Colonic mucosa (tissue), 4 donors: ENCODE measurements at places on chromosomes 5 and 9. TPM values are rescaled to one million over a fixed set of nuclear protein-coding genes. Genes with fewer than 3 reads are reported as not detected.

Gene GPR150
- total RNA-seq = 0.27 TPM

- DNase-seq = no peak
- H3K4me1 ChIP-seq = no peaks in the 10 kb centered on the region
- H3K4me3 ChIP-seq = no peak overlapping the region
- no peaks in the 10 kb centered on the region for H3K27me3 ChIP-seq
- no peaks in the 10 kb centered on the region for H3K36me3 ChIP-seq
These were observed 6.1 kb downstream of the ANKS6 start for GRCh38 chr9:98790134-98790841.

Gene C8G
- total RNA-seq = 11.9 TPM

Gene RMI1
- 16.9 TPM for total RNA-seq

DNA sequence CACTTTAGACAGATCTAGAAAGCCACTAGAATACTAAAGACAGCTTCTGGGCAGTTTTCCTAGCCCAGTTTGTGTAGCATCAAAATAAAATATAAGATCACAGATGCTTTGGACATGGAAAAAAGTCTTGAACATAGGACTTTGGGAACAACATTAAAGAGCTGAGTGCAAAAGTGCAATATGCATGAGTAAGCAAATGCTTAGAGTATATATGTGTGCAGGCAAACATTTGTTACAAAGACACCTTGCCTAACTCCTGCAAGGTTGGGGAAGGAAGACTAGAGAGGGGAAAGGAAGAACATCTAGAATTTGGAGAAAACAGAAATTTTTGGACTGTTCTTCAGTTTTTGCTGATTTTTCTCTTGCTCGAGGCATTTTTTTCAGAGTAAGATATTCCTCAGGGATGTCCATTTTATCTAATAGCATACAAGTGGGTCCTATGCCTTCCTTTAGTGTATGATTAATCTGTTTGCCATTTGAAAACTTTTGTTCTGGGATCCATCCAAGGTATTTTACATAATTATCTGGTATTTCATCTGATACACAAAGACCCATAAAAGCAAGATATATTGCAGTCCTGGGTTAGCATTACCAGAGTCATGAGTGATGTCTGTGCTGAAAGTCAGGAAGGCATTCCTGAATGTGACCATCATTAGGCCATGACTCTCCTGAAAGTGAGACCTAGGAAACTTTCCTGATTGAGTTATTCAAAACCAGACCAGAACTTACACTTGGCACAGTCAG, 142.0 kb upstream of the RGMB start:
- no peaks in the 10 kb centered on the region for H3K27me3 ChIP-seq
- H3K4me3 ChIP-seq = no peak overlapping the region
- H3K27ac ChIP-seq = no peak overlapping the region
- H3K4me1 ChIP-seq = no peaks in the 10 kb centered on the region

- no peak for DNase-seq
- no peak overlapping the region for H3K27ac ChIP-seq
- no peaks in the 10 kb centered on the region for H3K27me3 ChIP-seq
- no peaks in the 10 kb centered on the region for H3K4me1 ChIP-seq
These were observed 22.4 kb upstream of the ASTN2 start for GRCh38 chr9:117437283-117437682.

GRCh38 chr9:92327283-92327850, 1.6 kb downstream of the CENPP start:
- H3K27ac ChIP-seq = no peak overlapping the region
- DNase-seq = no peak
- H3K4me1 ChIP-seq = peaks cover 8% of the 10 kb centered on the region

DNA sequence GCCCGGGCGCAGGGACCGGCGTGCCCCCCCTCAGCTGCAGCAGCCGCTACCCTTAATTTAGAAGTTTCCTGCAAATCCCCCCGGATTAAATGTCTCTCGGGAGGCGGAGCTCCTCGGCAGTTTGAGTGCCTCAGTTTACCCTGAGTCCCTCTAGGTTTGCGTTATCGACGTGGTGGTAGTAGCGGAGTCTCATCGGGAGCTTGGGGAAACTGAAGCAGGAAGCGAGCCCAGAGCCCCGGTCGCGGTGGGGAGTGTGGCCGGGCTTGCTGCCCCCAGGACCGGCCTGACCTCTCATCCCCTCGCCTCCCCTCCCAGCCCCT, 529 bp upstream of the TPM2 start:
- no peaks in the 10 kb centered on the region for H3K4me1 ChIP-seq
- DNase-seq = no peak
- no peaks in the 10 kb centered on the region for H3K36me3 ChIP-seq
- H3K27me3 ChIP-seq = no peaks in the 10 kb centered on the region

Gene PAIP2
- total RNA-seq = 49.7 TPM

Gene TAS2R1
- not detected for total RNA-seq

DNA sequence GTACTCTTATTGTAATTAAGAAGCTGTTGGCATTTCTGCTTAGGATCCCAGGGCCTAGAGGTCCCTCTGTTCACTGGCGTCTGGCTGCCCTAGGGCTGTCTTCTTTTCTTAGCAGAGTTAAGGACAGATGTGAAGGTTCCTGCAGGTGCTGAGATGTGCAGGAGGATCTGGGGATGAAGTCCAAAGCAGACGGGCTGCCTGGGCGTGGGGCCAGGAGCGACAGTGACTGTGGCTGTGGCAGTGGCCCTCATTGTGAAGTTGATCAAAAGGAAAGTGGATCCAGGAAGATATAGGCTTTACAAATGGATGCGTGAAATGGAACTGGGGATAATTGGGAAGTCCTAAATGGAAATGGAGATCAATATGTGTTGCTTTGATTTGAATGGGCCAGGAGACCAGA, 19.1 kb upstream of the SH3PXD2B start:
- H3K27me3 ChIP-seq = no peaks in the 10 kb centered on the region
- H3K36me3 ChIP-seq = no peaks in the 10 kb centered on the region
- no peaks in the 10 kb centered on the region for H3K4me1 ChIP-seq
- no peak overlapping the region for H3K27ac ChIP-seq
- no peak overlapping the region for H3K4me3 ChIP-seq

DNA sequence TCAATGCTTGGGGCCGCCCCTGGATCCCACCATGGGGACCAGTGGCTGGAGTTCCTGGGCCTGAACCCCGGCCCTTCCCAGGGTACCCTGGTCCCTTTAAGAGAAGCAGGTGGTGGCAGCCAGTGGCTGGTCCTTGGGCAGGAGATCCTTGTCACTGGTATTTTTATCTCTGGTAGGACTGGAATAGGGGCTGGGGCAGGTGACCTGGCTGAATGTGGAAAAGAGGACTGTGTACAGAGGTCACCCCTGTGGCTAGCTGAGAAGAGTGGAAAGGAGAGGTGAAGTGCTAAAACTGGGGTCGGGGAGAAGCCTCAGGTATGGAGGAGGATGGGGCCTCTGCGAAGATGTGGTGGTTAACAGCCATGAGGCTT, 7.0 kb downstream of the CRAT start:
- H3K4me3 ChIP-seq = no peak overlapping the region
- H3K36me3 ChIP-seq = no peaks in the 10 kb centered on the region
- DNase-seq = no peak
- no peaks in the 10 kb centered on the region for H3K27me3 ChIP-seq
- no peak overlapping the region for H3K27ac ChIP-seq

DNA sequence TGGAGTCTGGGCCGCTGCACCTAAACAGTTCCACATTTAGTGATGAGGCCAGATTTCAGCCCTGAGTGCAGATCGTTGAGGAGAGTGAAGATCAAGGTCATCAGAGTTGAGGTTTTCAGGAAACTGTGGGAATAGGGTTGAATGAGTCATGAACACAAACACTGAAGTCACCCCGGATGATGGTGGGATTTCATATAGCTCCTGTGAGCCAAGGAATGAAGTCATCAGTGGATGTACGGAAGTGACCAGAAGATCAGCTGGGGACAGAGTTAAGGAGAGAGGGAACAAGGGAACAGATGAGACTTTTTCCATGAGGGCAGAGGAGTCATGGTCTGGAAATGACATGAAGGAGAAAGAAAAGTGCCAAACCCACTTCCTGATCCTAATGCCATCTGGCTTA, 36.5 kb downstream of the PALM2AKAP2 start:
- no peak overlapping the region for H3K27ac ChIP-seq
- H3K4me3 ChIP-seq = no peak overlapping the region
- H3K27me3 ChIP-seq = no peaks in the 10 kb centered on the region

Gene C1QTNF2
- 0.64 TPM for total RNA-seq

DNA sequence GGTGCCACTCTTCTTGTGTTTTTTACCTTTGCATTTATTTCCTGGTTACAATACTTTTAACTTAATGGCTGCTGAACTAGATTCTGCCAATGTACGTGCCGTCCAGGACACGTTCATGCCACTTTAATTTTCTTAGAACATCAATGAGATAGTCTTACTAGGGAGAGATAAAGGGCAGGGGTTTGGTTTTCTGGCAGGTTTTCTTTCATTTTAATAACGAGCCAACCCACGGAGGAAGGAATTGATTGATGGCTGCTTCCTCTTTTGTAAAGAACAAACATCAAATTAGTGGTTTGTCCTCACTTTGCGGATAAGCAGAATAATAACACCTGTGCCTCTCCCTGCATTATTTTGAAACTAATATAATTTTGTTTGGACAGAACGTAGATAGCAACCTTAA, 135.7 kb downstream of the DOCK8 start:
- no peaks in the 10 kb centered on the region for H3K27me3 ChIP-seq
- no peak for DNase-seq

DNA sequence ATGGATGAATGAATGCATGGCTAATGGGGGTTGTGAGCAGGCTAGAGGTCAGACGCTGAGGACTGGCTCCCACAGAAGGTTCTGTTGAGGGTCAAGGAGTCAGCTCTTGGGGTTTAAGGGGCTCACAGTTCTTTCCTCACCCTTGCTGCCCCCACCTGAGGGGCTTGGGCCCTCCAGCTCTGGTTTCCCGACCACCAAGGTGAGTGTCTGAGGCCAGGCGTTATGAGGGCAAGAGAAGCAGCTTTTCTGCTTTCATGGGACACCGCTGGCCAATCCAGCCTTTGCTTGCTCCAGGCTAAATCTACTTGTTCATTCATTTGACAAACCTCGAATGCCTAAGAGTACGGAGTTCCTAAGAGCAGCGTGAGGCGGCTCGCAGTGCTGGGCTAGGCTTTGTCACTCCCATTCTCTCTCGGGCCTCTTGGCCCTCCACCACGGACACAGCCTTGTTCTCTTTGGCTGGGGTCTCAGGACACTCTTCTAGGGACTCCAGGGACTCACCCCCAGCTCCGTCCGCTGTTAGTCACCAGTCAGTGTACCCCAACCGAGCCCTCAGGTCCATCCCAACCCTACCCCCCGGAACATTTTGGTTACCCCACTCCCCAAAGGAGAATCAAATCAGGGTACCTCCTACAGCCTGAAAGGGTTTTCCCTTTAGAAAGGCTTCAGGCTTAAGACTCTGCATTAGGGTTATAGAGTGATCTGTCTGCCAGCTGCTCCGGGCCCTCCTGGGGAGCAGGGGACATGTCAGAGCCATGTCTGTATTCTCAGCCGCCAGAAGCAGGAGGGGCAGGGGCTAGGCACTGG, 210.1 kb upstream of the MVB12B start:
- H3K4me3 ChIP-seq = no peak overlapping the region
- no peak for DNase-seq
- H3K36me3 ChIP-seq = no peaks in the 10 kb centered on the region
- no peak overlapping the region for H3K27ac ChIP-seq
- H3K27me3 ChIP-seq = no peaks in the 10 kb centered on the region

Gene SPATA31E1
- not detected for total RNA-seq

DNA sequence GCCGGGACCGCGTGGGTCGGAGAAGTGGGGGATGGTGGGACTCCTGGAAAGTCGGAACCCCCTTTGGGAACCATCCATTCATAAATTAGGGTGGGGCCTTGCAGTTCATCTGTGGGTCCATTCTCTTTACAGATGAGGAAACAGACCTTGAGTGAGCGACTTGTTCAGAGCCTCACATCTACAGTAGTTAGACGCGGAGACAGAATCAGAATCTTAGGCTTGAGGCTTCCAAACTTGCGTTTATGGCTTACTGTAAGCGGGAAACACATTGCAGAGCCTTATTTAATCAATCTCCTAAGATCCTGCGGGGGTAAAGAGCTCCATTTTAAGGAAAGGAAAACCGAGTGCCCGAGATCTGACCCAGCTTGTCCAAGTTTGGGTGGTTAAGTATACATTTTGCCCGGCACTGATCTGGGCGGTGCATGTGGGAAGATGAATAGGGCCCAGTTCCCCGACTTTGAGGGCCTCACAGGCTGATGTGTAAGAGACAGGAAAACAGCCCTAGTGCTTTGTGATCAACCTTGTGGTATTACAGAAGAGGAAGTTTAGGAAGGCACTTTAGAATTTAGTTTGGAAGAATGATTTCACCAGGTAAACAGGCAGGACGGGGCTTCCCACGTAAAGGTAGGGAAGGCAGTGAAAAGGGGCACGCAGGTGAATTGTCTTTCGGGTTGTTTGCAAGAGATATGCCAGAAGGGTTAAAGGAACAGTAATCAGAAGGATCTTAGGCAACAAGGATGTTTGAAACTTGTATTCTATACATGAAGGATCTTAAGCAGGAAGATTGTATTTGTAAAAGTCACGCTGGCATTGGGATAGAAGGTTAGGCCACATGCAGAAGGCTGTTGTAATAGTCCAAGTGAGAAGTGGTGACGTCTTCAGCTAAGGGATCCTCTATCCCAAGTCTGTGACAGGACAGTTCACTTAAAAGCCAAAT, 744 bp downstream of the TARS1 start:
- DNase-seq = peak; percentile 42
- no peaks in the 10 kb centered on the region for H3K36me3 ChIP-seq
- H3K4me3 ChIP-seq = peak overlapping the region; percentile 70
- H3K27ac ChIP-seq = peak overlapping the region; percentile 92
- peaks cover 5% of the 10 kb centered on the region for H3K4me1 ChIP-seq

- no peak overlapping the region for H3K4me3 ChIP-seq
- no peak overlapping the region for H3K27ac ChIP-seq
- H3K4me1 ChIP-seq = no peaks in the 10 kb centered on the region
- no peaks in the 10 kb centered on the region for H3K36me3 ChIP-seq
These were observed 15.6 kb upstream of the DENND1A start for GRCh38 chr9:123945532-123945931.

Gene TLX3
- total RNA-seq = not detected

- no peak for DNase-seq
- no peak overlapping the region for H3K27ac ChIP-seq
- H3K27me3 ChIP-seq = no peaks in the 10 kb centered on the region
These were observed 93.9 kb downstream of the LHFPL2 start for GRCh38 chr5:78554670-78555069.

- H3K27ac ChIP-seq = no peak overlapping the region
- no peaks in the 10 kb centered on the region for H3K27me3 ChIP-seq
- DNase-seq = no peak
- H3K4me1 ChIP-seq = peaks cover under 1% of the 10 kb centered on the region
- H3K4me3 ChIP-seq = no peak overlapping the region
These were observed 171.6 kb downstream of the RMI1 start for GRCh38 chr9:84152204-84152603.

DNA sequence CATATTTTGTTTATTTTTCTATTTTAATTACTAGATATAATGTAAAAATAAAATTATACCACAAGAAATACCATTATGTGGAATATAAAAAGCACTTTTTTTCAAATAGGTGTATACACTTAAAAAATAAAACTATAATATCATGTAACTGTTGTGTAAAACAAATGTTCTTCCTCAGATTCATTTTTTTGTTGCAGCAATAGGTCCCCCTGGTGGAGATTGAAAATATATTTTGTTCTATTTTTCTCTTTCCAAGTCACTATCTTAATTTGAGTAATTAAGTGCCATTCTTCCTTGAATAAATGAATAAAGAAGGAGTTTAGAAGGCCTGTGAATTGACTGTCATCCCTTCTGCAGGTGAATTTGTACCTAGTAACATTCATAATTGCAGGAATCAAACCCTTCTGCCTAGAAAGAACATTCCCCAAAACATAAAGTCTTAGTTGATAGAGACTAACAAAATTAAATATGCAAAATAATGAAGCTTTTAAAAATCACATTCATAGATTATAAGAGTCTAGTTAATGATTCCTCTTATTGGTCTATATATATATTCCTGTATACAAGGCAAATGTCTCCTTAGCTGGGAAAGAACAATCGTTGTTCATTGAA, 23.4 kb downstream of the CETN3 start:
- H3K4me3 ChIP-seq = no peak overlapping the region
- H3K27ac ChIP-seq = no peak overlapping the region
- H3K36me3 ChIP-seq = no peaks in the 10 kb centered on the region
- DNase-seq = no peak
- H3K4me1 ChIP-seq = no peaks in the 10 kb centered on the region
